Central memory CD8-positive, alpha-beta T cell (primary cell): ENCODE measurements at places on chromosomes 5 and 9.

DNA sequence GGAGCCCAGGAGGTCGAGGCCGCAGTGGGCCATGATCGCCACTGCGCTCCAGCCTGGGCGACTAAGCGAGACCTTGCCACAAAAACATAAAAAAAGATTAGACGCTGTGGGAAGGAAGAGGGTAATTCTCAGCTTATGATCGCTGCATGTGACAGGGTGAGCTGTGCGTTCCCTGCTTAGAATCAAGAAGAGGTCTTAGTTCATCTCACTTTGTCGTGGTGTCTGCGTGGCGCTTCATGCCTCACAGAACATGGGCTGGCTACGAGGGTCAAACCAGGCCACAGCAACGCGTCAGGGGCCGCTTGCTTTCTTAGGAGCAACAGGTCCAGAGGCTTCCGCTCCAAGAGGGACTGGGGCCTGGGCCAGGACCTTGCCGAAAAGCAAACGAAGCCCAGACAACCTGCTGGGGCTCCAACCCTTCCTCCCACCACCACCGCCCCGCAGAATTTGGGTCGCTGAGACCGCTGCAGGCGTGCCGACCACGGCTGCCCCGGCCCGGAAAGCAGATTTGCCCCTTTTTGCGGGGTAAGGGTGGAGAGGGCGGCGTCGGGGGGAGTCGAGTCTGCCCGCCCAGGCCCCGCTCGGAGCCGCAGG lies 10.0 kb upstream of the GRIN1 start:
- DNase-seq: no peak

DNA sequence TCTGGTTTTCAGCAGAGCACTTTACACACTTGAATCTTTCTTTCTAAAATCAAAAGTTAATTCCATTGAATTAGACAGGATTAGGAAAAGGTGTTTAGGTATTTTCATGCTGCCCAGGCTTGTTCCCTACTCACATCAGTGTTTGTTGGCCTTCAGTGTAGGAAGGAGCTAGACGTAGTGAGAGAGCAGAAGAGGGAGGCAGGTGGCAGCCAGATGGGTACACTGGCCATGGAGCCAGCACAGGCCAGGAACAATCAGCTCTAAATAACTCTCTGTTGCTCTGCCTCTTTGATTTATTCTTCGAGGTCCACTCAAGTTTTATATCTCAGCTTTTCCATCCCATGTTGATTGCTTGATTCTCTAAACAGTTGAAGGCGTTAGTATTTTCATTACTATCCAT lies 529.6 kb downstream of the PSAT1 start:
- DNase-seq: no peak

DNA sequence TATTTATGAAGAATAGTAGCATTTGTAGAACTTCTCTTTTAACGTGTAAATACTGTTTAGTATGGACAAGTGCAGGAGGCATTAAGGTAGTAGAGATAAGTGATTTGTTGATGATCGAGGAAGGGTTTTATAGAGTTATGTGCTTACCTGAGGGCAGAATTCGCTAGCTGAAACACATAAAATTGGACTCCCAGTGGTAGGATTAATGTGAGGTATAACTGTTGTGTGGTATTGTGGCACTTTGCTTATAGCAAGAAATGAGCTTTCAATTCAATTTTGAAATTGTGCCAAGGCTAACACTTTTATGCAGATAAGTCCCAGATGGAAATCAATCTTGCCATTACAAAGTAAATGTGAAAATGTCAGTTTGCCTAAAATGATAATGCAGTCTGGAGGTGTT lies 1.2 kb downstream of the AP3S1 start:
- DNase-seq: no peak

- DNase-seq: no peak
Observed at GRCh38 chr9:90421786-90422185, 220.8 kb downstream of the DIRAS2 start.

GRCh38 chr9:109001275-109001676 lies 12.0 kb downstream of the CTNNAL1 start:
- DNase-seq: no peak

DNA sequence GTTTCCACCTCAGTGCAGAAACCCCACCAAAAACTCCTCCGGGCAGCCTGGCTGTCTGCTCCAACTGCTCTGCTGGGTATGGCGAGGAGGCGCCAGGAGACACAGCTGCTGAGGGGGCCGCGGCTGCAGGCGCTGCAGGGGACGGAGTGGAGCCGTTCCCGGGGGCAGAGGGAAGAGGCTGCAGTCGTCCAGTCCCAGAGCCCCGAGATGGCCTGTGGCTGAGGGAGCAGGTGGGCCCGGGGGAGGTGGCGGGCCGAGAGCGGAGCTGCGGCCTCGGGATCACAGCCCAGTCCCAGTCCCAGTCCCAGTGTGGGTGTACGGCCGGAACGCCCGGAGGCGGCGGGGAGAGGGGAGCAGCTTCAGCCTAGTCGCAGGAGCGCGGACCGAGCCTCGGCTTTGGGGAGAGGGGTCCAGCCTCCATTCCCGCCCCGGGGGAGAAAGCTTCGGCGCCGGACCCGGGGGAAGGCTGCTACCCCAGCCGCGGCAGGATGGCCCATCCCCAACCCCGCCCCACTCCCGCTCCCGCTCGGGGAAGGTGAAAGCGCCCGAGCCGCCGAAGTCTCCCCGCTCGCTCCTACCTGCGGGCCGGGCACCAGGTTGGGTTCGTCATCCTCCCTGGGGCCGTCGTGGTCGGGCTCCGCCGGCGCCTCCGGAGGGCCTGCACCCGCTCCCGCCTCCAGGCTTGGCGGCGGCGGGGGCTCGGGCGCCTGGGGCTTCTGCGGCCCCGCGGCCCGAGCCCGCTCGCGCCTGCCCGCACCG lies 513 bp downstream of the FAM193B start:
- DNase-seq: no peak

DNA sequence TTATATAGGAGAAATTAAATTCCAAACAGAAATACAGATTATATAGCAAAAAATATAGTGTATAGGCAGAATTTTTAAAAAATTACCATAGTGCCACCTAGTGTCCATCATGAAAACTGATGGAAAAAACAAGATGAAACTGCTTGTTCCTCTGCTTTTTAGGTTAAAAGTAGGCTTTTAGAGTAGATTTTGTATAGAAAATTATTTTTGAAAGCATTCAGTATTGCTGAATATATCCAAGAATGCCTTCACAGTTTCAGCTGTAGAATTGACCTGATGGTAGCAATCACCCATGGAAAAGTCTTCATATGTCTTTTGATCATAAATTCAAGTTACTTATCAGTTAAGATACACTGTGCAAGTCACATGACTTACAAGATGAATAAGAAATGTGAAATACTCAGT lies 19.7 kb downstream of the RIOK2 start:
- DNase-seq: no peak

- no peak for DNase-seq
Observed at GRCh38 chr5:61352180-61352579, 20.1 kb downstream of the ZSWIM6 start.

- DNase-seq: no peak
Observed at GRCh38 chr5:157516006-157516405, 56.0 kb downstream of the NIPAL4 start.

DNA sequence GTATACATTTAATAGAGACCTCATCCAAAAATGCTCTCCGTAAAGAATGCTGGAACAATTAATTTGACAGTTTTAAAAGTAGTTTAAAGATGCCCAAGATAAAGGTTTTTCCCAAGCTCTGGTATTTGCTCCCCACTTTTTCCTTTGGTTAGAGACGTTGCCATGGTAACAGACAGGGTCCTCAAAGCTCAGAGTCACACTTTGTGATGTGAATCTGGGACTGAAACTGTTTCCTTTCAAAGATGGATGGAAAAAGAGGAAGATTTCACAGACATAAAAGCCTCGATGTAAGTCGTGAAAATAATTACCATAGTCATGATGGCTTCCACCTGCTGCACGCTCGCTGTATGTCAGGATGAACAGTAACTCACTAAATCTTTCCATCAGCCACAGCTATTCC lies 229.5 kb downstream of the MSX2 start:
- no peak for DNase-seq

DNA sequence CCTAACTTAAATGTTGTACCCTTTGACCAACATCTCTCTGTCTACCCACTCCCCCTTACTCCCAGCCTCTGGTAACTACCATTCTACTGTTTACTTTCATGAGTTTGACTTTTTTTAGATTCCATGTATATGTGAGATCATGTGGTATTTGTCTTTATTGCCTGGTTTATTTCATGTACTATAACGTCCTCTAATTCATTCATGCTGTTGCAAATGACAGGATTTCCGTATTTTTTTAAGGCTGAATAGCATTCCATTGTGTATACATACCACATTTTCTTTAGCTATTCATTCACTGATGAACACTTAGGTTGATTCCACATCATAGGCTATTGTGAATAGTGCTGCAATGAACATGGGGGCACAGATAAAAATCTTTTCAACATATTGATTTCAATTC lies 11.8 kb upstream of the NDUFB6 start:
- DNase-seq: no peak

DNA sequence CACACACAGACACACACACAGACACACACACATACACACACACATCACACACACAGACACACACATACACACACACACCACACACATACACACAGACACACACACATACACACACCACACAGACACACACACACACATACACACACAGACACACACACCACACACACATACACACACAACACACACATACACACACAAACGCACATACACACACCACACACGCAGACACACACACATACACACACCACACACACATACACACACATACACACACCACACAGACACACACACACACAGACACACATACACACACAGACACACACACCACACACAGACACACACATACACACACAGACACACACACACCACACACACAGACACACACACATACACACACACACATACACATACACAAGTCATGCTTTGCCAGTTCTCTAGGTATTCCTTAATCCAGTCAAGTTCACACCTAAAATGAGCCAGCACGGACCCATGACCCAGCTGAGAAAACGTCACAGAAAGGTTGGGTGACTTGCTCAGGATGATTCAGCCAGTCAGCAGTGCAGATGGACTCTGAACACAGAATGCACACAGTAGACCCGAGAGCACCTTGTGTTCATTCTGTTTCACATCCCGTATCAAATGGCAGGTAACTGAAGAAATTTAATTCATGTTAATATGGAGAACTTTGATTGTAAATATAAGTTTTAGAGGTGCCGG lies 746.4 kb downstream of the MTRR start:
- DNase-seq: no peak

DNA sequence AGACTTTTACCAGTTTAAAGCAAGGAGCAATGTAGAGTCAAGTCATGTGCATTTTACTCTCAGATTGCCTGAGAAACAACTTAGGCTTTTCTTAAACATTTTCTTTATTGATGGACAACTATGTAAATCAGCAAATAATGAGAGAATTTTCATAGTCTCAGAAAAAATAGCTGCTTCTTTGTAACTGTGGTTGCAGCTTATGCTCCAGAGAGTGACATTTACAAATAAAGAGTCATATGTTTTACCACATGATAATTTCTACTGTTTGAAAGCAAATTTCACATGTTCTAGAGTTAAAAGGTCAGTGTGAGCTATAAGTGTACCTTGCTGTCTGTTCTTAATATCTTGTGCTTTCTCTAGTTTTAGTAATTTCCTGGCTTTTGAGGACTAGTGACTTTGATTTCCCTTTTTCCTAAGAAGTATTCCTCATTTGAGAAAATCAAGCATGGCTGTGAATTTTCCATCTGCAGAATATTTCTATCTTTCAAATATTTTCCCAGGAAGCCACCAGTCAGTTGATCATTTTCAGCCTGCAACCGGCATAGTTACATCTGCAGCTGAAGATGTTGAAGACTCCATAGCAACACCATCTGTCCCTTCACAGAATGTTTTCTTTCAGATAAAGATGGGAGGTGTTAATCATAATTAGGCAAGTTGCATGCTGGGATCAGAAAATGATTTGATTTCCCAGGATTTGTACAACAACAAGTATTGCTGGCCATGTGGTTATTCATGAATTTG lies 229.9 kb downstream of the SGCD start:
- DNase-seq: no peak

DNA sequence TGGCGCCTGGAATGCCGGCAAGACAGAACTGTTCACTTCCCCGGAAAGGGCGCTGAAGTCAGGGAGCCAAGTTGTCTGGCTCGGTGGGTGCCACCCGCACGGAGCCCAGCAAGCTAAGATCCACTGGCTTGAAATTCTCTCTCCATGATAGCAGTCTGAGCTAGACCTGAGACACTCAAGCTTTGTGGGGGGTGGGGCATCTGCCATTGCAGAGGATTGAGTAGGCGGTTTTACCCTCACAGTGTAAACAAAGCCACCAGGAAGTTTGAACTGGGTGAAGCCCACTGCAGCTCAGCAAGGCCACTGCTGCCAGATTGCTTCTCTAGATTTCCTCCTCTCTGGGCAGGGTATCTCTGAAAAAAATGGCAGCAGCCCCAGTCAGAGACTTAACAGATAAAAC lies 277.4 kb downstream of the SLCO4C1 start:
- no peak for DNase-seq

- no peak for DNase-seq
Observed at GRCh38 chr9:110691002-110691549, 22.5 kb downstream of the MUSK start.

DNA sequence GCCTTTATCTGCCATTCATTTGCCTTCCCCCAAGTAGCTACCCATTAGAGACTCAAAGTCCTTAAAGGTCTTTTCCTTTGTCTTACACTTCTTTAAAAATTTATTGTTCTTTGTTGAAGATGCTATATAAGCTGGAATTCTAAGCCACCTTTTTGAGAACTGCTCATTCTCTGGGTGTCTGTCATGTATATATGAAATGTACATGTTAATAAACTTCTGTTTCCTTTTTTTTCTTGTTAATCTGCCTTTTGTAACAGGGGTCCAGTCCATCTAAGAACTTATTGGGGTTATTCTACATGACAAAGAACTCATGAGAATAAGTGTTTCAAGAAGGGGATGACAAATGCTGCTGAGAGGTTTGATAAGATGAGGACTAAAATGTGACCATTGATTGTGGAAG lies 41.5 kb downstream of the PCDHAC2 start:
- no peak for DNase-seq

- no peak for DNase-seq
Observed at GRCh38 chr9:114503522-114504340, 1.5 kb downstream of the WHRN start.

DNA sequence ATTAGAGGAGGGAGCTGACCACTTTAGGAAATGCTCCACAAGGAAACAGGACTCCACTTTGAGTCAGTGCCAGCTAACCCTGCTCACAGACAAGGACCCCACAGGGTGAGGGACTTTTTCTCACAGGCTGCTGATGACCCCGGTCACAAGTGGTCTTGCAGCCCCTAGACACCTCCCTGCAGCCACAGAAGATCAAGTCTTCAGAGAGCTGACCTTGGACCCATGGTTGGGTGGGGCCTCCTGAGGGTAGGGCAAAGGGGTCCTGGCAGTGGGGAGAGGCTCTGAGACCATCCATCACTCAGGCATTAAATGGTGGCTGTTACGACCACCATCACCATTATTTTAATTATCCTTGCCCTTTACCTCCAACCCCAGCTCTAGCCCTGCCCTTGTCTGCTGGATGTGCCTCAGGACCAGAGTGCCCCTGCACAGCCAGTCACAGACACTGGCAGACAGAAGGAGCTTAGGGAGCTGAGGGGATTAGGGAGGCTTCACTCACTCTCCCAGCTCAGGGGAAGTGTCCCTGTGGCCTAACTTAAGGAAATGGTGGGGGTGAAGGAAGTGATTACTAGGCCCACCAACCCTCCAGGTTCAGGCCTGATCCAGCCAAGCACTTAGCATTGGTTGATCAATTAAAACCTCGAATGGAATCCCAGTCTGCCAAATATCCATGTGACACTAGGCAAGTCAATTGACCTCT lies 1.6 kb downstream of the ACSL6 start:
- DNase-seq: no peak

- DNase-seq: no peak
Observed at GRCh38 chr5:27015758-27016157, 22.6 kb downstream of the CDH9 start.

- DNase-seq: no peak
Observed at GRCh38 chr5:28473531-28474107, 1435.2 kb upstream of the CDH9 start.
